ENCODE measurements at places on chromosomes 1 and 21.

- no peak for DNase-seq
These were observed 2.8 kb upstream of the TFF2 start for GRCh38 chr21:42353623-42354022.

- no peak for DNase-seq
These were observed 12.7 kb upstream of the TSNAX start for GRCh38 chr1:231515748-231516147.

- no peak for DNase-seq
These were observed 29.6 kb downstream of the CRYAA start for GRCh38 chr21:43198376-43198775.

GRCh38 chr21:33418691-33419090 is 15.5 kb downstream of the IFNGR2 start:
- DNase-seq = no peak

- DNase-seq = no peak
These were observed 258.9 kb downstream of the PTBP2 start for GRCh38 chr1:96980448-96980847.

DNA sequence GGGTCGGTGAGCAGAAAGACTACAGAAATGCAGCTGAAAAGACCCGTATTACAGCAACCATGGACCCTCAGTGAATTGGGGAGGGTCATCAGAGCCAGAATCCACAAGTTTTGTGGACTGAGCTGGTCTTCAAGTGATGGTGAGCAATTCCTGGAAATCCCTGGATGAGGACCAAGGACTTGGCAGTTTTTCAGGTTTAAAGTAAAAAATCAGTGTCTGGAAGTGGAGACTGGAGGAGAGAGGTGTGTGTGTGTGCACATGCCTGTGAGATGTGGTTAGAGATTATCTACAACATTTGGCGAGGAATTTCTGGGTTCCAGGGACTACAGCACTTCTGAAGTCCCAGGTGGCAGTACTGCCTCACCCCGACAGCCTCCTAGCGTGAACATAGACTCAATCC is 56.4 kb downstream of the KIRREL1 start:
- no peak for DNase-seq

DNA sequence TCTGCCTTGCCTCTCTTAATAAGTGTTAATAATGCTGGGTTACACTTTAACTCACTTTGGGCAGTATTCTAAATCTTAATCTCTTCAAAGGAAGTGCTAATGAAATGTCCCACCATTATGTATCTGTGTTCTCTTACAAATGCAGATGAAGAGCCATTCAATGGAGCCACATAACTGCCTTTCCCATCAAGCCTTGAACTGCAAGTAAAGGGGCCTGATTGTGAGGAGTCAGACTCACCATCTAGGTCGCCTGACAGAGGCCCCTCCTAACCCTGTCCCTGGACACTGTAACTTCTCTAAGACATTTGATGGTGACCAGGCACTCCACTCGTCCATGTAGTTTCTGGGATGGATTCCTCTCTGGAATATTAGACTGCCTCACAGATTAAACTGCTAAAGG is 329.4 kb downstream of the KIF26B start:
- DNase-seq = no peak

GRCh38 chr1:161427733-161428516 is 60.2 kb upstream of the CFAP126 start:
- DNase-seq = peak; percentile 72

DNA sequence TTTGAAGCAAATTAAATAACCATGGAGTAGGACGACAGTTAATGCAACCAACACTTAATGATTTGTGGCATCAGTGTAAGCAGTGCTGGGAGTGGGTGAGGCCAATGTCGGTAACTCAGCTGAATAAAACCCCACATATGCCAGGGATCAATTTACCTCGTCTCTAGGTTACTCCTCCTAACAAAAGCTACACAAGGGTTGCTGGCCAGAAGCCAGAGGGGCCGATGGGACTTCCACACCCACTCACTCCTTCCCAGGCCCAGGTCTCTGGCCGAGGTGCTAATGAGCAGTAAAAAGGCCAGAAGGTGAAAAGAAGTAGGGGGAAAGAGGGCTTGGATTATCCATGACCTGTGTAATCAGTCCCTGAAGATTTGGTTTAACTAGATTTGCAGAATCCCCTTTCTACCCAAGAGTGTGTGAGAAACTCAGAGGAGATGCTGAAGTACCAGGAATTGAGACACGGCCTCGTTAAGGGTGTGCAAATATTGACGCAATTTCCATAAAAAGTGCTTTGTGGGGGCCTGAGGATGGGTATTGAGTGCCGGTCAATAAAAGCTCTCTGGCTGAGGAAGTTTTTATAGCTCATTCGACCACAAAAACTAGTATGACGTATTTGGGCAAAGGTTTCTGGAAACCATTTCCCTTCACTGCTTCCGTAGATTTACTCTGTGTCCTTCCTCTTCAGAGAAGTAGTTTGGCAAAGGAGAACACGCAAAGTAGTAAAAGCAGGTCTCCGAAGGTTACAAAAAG is 145.5 kb downstream of the TBX15 start:
- DNase-seq = no peak

DNA sequence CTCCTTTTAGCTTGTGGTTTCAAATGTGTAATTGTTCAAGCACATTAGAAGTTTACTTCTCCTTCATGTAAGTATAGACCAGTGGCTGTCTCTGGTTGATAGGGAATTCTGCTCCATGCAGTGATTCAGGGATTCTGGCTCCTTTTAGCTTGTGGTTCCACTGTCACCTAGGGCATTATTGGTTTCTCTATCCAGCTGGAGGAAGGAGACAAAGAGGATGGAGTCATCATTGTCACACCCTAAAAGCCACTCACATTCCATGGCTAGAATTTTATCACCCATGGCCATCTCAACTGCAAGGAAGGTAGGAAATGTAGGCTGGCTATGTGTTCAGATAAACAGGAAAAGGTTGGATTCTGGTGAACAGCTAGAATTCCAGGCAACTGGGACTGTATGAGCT is 131.2 kb downstream of the URB2 start:
- no peak for DNase-seq
